ENCODE measurements at places on chromosomes 5 and 9.

DNA sequence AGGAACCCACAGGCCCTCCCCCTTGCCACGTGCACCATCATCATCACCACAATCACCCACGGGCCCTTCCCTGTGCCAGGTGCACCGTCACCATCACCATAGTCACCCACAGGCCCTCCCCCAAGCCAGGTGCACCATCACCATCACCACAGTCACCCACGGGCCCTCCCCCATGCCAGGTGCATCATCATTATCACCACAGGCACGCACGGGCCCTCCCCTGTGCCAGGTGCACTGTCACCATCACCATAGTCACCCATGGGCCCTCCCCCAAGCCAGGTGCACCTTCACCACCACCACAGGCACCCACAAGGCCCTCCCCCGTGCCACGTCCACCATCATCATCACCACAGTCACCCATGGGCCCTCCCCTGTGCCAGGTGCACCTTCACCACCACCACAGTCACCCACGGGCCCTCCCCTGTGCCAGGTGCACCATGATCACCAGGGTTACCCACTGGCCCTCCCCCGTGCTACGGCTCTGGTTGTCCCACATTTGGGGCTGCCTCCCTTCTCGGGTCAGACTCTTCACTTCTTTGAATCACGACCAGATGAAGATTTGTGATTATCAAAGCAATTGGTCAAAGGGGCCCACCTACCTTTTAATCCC lies 69.1 kb upstream of the OLFM1 start:
- no peak for DNase-seq

- DNase-seq: no peak
Measured at GRCh38 chr9:108093773-108094675, 604.5 kb upstream of the KLF4 start.

GRCh38 chr5:128800377-128800776 lies 164.9 kb upstream of the SLC27A6 start:
- DNase-seq: no peak

DNA sequence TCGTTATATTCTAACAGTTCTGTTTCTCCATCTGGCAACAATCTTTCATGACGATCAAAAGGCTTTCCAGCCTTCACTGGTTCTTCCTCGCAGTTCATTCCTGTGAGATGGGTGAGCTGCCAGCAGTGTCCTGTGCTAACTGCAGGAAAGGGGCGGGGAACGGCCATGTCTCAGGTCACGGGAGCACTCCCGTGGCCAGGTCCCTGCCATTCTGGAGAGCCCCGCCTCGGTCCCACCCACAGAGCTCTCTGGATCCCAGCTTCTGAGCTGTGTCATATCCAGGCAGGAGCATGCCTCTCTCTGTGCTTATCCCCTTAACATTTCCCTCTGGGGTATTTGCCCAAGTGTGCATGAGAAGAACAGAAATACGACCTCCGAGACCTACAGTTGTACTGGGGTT lies 297.8 kb upstream of the IRX2 start:
- DNase-seq: no peak

DNA sequence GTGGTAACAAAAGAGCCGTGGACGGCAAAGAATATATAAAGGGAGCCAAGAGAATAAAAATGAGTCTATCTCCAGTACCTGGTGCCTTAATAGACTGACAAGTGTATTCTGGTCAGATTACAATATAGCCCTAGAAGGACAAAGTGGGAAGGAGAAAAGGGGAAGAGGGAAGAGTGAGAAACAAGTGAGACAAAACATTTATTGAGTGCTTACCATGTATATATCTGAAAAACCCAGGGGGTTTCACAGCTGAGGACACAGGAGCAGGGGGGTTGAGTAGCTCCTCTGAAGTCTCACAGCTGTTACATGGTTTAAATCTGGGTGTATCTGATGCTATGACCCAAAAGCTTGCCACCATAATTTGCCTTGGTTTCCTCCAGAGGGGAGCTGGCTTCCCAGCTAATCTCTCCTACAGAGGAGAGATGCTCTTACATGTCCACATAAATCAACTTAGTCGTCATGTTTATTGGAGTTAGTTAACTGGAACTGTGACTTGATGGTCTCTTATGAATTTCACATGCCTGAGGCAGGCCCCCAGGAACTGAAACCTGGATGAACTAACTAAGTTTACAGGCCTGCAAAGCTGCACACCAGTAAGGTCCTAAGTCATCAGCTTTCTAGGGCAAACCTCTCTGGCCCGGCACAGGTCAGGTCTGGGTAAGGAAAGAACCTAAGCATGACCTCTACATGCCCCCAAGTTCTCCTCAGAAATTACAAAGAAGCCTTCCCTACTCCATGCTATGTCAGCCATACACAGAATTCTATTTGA lies 15.5 kb downstream of the SIL1 start:
- no peak for DNase-seq

DNA sequence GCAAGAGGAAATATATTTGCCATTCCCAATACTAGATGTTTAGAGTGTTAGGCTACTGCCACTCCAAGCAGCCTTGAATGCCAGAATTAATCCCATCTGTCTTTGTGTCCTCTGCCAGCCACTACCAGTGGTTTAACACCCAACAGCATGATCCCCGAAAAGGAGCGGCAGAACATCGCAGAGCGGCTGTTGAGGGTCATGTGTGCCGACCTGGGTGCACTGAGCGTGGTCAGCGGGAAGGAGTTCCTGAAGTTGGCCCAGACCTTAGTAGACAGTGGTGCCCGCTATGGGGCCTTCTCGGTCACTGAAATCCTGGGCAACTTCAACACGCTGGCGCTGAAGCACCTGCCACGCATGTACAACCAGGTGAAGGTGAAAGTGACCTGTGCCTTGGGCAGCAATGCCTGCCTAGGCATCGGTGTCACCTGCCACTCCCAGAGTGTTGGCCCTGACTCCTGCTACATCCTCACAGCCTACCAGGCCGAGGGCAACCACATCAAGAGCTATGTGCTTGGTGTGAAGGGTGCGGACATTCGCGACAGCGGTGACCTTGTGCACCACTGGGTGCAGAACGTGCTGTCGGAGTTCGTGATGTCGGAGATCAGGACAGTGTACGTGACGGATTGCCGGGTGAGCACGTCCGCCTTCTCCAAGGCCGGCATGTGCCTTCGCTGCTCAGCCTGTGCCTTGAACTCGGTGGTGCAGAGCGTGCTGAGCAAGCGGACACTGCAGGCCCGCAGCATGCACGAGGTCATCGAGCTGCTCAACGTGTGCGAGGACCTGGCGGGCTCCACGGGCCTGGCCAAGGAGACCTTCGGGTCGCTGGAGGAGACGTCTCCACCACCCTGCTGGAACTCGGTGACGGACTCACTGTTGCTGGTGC lies 29.3 kb downstream of the AMBP start:
- DNase-seq: no peak

DNA sequence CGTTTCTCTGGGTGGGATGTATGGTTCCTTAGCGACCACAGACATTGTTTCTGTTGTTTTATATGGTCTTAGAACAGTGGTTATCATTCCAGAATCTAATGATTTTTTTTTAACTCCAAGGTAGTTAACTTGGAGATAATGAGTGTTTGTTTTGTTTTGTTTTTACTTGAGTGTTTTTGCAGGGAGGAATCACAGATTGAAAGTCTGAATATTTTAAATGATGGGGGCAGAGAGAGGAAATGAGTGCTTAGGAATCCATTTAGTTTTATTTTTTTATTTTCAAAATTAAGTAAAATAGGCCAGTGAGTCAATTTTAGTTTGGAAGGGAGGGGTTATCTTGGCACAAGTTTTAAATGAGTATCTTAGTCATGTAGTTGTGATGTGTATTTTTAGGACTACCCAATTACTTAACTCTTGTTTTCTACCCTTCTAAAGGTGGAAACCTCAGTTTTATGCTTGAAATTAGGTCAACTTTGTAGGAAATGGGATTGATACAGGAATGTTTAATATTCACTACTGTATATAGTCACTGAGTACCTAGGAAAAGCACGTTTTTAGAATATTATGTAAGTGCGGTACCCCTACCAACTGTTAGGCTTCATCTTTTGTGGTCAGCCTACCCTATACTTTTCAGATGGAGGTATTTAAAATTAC lies 2.0 kb downstream of the UBE2R2 start:
- no peak for DNase-seq

- DNase-seq: no peak
Measured at GRCh38 chr9:135880438-135880837, 26.9 kb downstream of the CAMSAP1 start.

DNA sequence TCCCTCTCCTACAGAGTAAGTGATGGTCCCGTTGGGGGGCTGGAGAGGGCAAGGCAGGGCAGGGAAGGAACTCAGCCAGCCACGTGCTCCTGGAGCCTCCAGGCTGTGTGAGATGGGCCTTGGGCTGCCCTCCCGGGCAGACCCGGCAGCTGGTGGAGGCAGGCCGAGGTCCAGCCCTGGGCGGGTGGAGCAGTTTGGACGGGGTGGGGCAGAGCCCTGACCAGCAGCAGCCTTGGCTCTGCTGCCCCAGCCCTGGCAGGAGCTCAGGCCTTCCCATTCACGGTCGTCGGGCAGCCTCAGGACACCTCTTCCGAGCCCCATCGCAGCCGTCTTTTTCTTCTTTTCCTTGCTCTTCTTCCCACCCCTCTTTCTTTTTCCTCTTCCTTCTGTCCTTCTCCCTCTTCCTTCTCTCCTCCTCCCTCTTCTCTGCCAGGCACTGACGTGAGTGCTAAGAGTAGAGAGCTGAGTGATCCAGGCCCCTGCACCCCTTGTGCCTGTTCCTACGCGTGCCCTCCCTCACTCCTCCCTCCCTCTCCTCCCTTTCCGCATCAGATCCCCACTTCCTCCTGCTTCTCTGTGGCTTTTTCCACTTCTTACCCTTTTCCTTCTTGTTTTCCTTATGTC lies 42.8 kb downstream of the AMBP start:
- DNase-seq: no peak

DNA sequence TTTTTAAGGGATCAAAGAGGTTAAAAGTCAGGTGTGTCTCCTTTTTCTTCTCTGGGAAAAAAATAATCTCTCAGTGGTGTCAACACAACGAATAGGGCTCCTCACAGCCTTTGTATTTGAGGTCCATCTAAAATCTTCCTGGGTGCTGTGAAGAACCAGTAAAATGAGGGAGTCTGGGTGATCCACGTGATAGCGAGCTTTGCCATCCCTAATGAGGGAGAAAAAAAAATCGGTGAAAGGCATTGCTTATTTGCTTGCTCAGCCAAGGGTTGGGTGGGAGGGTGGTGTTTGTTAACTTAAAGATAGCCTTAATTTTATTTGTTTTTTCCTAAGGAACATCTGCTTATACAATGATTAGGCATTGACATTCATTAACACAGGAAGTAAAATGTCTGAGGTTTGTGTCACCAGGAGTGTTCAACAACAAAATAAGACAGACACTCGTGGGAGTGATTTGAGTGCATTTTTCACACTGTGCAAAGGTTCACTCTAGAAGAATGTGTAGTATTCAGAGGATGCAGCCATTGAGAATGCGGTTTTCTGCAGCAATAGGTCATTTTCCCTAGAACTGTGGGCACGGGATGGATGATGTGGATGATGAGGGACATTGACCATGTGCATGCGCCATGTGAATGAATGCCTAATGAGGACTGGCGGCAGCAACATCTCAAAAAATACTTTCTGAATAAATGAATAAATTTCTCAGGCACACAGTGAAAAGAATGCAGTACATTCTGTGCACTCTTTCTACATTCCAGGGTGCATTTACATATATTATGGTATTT lies 369.5 kb downstream of the NTRK2 start:
- no peak for DNase-seq

- DNase-seq: no peak
Measured at GRCh38 chr5:113969901-113970300, 392.0 kb upstream of the KCNN2 start.

DNA sequence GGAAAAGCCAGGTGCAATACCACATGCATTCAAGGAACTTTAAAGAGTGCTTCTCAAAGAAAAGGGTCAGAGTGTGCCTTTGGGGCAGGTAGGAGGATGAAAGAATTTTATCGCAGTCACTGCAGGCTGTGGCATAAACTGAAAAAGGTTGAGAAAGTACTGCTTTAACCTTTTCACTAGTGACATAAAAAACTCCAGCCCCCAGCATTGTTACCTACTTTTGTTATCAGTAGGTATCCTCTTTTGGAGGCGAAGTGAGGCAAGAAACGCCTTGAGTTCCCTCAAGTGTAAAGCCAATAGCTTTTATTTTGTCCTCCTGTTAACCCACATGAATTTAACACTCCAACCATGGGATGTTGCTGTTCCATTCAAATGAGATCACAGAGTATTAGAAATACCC lies 64.7 kb upstream of the CHD1 start:
- DNase-seq: no peak

DNA sequence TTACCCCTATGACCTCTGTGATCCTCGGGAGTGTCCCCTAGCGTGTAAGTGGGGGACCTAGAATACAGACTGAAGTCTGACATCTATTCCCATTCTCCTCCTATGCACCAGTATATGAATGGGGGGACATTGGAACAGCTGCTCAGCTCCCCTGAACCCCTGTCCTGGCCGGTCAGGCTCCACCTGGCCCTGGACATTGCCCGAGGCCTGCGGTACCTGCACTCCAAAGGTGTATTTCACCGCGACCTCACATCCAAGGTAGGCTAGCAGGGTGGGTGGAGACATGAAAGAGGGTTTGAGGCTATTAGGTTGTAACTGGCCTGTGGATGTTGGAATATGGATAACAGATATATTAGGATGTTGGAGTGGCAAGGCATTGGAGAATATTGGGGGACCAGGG lies 1.7 kb downstream of the TESK1 start:
- DNase-seq: no peak

DNA sequence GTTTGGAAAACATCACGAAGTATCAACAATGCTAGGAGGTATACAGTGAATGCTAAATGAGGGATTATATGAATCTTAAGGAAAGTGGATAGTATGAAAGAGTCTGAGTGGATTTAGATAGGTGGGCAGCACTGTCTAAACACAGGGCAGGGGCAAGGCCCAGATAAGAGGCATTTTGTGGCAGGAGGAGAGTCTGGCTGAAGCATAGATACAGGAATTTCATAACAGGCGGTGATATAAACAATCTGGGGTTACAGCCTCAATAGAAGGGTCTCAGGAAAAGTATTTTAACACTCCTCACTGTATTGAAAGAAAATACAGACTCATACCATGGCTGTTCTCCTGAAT lies 96.9 kb downstream of the PLPP1 start:
- DNase-seq: no peak

DNA sequence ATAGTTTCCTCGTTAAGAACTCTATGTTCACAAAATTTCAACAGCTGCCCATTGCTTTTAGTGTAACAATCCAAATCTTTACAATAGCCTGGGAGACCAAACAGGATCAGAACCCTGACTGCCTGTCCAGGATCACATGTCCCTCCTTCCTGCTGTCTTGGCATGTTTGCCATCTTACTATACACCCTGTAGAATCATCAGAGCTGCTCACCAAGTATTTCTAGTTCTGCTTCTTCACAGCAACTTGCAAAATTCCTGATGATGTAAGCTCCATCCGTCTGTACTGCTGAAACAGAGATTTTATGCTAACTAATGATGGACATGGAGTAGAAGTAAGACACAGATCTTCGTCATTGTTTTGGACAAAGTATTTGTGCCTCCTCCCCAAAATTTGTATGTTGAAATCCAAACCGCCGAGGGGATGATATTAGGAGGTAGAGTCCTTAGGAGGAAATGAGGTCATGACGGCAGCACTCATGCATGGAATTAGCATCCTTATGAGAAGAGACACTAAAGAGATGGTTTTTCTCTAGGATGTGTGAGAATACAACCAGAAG lies 464.9 kb upstream of the BRINP1 start:
- DNase-seq: no peak

GRCh38 chr5:72063219-72063819 lies 44.0 kb upstream of the MAP1B start:
- DNase-seq: no peak
